ENCODE measurements at places on chromosomes 2 and 18.

- no peak for DNase-seq
Measured at GRCh38 chr2:191202209-191202721, 42.9 kb upstream of the MYO1B start.

DNA sequence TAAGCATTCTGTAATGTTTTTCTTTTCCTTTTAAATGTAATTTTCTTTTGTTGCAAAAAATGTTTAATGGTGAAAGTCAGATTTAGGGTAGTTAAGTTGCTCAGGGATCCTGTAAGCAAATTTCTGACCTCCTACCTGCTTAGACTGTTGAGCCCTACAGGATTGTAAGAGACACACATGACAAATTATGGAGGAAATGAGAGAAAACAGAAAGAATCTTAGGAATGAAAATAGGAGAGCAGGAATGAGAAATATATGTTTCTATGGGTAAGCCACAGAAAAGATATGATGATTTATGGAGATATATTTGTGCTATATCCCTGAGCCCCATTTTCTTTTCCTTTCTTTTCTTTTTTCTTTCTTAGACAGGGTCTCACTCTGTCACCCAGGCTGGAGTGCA lies 28.3 kb downstream of the CYBRD1 start:
- DNase-seq, result no peak

DNA sequence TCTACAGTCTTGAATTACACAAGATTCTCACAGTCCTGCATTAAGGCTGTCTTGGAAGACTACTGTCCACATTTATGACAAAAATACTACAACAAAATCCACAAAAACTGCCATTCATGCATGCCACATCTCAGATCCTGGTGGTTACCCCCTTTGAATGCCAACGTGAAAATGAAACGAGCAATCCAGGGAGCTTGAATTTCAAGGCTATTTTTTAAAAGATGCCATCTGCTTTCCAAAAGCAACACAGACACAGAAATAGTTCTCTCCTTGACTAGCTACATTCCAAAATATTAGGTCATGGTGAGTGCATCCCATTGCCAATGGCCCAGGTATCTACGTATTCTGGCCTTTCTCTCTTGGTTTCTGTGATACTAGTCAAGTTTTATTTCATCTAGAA lies 36.3 kb downstream of the IRS1 start:
- DNase-seq, result no peak

DNA sequence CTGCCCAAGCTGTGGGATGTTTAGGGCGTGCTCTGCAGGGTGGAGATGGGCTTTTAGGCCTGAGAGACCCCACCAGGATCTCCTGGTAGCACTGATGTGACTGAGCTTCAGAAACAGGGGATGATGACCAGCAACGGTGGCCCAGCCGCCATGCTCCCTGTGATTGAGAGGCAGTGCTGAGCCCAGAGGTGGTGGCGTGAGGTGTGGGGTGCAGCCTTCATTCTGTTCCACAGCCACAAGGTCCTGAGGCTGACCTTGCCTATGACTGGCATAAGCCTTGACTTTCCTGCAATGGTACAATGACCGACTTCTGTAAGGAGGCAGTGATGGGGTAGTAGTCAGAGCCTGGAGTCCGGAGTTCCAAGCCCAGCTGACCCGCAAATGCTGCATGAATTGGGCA lies 263.3 kb downstream of the TSN start:
- DNase-seq, result no peak

DNA sequence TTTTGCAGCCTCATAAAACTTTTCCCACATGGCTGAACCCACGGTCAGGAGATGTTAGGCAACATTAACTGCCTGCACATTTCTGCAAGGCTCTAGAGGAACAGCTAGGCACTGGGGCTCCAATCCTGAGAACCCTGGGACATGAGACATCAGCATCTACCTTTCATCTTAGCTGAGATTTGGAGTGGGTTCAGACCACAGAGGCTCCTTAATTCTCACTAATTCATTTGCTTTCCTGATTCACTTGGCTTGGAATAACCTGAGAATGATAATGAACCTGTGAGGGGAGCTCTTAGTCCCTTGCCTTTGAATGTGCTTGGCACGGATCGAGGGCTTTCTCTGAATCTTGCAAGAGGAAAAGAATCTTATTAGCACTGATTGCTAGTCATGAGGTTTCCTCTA lies 266.2 kb downstream of the FIGN start:
- no peak for DNase-seq

GRCh38 chr2:28327956-28328922 lies 64.4 kb upstream of the FOSL2 start:
- no peak for DNase-seq

DNA sequence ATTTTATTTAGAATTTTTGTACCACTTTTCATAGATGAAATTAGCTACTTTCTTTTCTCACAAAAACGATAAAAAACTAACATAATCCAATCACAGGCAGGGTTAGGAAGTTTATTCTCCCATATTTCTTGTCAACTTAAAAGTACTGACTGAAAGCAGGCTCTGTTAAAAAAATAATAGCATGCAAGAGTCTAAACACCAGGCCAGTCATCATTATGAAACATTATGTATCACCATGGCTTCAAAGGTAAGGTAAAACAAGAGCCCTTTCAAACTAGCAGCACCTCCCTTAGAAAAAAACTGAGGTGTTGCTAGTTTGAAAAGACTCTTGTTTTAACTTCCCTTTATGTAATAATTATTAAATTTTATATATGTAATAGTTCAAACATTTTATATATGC lies 848.0 kb downstream of the RNF144A start:
- DNase-seq, result no peak

DNA sequence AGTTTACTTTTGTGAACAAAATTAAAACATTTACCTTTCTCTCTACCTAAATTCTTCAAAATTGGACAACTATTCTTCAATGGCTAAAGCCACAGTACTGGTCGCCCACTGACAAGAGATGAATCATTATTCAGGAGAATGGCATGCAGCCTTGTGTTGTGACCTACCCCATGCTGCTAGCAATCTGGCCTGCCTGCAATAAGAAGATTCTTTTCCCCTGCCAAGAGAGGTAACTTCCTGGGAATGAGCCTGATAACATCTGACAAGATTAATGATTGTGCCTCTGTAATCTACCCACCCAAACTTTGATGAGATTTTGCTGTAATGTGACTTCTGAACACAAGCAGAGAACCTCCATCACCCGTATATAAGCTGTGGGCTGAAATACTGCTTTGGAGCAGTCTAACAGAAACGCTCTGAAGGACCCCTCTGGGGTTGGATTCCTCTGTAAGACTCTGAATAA lies 47.0 kb upstream of the ST3GAL5 start:
- peak; percentile 79 for DNase-seq

GRCh38 chr2:81481994-81482368 lies 1177.4 kb upstream of the LRRTM1 start:
- peak; percentile 73 for DNase-seq

DNA sequence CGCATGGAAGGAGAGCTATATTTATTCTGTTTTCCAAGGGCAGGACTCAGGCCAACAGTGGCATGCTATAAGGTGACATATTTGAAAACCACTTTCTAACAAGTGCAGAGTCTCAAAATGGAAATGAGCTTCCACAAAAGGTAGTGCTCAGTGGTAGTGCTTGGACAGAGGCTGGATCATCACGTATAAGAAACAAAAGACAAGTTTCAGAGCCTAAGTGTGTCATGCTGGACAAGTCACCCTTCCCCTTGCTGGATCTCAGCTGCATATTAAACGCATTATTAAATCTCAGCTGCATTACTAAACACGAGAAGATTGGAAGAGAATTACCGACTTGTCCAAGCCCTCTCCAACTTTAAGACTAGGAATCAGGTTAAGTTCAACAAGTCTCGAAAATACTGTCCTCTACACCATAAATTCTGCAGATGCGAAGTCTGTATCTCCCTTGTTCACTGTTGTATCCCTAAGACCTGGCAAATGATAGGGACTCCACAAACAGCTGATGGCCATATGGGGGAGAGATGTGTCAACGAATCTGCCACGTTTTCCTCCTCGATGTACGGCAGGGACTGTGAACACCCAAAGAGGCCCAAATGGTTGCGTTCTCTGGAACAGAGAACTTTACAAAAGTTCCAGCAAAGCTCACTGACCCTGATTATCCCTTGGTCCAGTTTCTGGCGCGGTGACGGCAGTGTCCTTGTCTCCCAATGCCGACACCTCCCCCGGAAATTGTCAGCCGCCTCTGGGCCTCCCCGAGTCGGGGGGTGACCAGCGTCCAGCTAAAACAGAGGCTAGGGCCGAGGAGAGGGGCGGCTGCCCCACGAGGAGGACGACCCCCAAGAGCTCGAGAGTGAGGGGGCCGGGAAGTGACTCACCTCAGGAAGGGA lies 611 bp downstream of the NOL10 start:
- DNase-seq, result no peak

GRCh38 chr2:127771756-127772155 lies 39.2 kb downstream of the WDR33 start:
- DNase-seq, result no peak

DNA sequence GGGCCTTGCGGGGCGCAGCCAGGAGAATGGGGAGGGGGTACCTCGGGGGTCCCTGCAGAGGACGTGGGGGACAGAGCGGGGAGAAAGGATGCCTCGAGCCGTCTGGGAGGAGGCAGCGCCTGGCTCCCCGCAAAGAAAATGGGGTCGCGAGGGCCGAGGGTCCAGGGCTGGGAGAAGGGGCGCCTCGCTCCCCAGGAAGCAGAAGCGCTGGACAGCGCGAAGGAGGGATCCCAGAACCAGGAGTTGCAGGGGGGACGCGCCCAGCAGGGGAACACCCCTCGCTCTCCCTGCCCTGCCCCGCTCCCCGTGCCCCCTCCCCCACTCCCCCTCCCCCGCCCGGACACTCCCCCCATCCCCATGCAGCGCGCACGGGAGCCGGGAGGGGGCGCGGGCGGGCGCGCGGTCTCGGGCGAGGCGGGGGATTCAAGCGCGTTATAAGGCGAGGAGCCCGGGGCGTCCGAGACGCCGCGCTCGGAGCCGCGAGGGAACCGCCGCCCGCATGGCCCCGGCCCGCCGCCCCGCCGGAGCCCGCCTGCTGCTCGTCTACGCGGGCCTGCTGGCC lies at the start of gene ERFE:
Gene ERFE (plus strand): TSS at position 462 of the 562 bp plus-strand sequence. CDS start 38 bp downstream, at position 500.
- DNase-seq, result peak; percentile 32

GRCh38 chr2:138775736-138776135 lies 4.5 kb downstream of the NXPH2 start:
- DNase-seq, result no peak

GRCh38 chr2:201151127-201151981 lies 31.6 kb upstream of the CASP10 start:
- peak; percentile 92 for DNase-seq

DNA sequence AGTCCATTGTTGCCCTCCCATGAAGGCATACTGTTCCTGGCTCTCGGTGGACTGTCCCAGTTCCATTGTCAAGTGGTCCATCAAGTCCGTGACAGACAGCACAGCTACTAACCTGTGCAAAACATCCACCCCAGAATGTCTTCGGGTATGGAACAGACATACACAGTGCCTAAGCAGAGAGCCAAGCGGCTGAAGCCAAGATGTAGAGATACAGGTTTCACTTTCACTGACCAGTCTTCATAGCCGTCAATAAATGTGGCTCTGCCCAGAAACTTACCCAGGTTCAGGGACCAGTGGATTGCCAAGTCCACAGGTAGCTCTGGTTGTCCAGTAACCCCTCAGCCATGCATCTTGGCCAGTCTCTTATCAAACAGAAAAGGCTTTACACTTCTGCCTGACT lies 10.7 kb upstream of the PAPOLG start:
- no peak for DNase-seq

GRCh38 chr2:202091476-202091875 lies 18.4 kb downstream of the KIAA2012 start:
- DNase-seq, result no peak

GRCh38 chr2:96085541-96086355 lies 30.6 kb downstream of the ADRA2B start:
- no peak for DNase-seq

GRCh38 chr2:161208527-161209139 lies 48.4 kb downstream of the TANK start:
- DNase-seq, result peak; percentile 29

DNA sequence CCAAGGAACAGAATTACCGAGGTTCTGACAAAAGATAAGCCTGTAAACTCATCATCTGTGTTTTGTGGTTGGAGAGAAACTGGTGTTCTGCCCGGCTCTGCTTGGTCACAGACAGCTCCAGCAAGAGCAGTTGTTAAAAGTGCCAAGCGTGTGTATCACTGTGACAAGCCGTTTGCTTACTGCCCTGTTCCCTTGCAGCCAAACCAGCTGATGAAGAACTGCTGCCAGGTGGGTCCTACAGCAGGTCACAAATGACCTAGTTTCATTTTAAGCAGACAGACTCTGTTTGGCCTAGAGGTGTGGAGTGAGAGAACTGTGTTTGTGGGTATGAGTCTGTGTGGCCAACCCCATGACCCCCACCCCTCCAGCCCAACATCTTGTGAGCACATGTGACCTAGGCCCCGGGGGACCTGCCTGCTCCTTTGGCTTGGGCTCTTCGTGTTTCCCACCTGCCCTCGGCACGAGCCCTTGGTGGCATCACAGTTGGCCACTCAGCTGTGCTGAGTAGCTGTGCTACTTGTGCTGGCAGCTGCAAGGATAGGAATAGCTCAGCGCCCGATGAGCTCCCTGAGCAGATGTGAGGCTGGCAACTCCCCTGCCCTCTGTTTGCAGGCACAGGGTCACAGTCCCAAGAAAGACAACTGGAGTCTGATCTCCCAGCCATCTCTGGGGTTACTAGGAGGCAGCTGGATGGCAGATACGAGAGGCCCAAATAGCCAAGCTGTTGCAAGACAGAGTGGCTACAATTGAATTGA lies 9.7 kb downstream of the OXER1 start:
- no peak for DNase-seq

DNA sequence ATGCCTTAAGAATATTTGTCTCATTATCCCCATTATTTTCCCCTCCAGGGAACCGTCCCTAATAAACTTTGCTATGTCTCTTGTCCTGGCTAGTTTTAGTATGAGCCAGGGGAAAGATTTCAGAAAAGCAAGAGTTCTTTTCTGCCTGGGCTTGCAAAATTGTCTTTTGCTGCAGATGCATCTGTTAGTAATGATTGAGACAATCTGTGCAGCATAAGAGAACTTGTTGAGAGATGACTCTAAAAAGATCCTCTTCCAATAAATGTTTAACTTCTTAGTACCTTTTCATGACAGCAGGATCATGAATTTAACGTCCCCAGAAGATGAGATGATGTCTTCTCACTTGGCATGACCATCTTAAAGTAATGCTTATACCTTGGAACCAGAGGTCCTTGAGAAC lies 172.5 kb upstream of the CREB1 start:
- no peak for DNase-seq

- DNase-seq, result no peak
Measured at GRCh38 chr2:64792995-64793639, 139.4 kb upstream of the SERTAD2 start.

- DNase-seq, result no peak
Measured at GRCh38 chr18:1252936-1253335, 348.3 kb downstream of the ADCYAP1 start.

All from COLO829 (cell line).